Hepatocyte (in vitro differentiated cells): ENCODE measurements at places on chromosomes 7 and 10. TPM values are rescaled to one million over a fixed set of nuclear protein-coding genes. Genes with fewer than 3 reads are reported as not detected.

DNA sequence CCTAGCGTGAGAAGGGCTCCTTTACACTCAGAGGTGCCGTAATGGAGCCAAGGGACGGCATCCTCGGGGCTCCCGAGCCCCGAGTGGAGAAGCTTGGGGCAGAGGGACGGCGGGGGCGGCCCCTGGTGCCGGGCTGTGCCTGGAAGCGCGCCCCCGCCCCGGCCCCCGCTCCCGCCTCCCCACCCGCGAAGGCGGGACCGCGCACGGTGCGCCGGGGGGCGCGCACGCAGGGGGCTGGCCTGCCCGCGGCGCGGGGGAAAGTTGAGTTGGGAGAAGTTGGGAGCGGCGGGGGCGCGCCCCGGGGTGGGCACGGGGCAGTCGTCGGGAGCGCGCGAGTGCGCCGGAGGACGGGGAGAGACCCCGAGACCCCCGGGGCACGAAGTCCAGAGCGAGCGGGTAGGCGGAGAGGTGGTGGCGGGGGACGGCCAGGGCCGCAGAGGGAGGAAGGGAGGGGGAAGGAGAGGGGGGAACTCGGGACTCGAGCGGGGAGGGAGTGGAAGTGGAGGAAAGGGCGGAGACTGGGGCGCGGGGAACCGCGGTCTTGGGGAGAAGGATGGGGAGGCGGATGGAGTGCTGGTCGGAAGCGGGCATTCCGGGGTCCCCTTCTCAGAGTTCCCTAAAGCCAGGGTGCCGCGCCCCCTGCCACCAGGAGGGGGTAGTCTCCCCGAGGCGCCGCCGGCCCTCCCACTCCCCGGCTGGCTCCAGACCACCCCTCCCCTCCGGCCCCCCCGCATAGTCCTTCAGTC lies at the start of gene SLC4A2:
Gene SLC4A2 (plus strand): TSS at position 223 of the 746 bp plus-strand sequence. CDS start 2,399 bp downstream, outside the sequence.
- DNase-seq: peak; percentile 90

GRCh38 chr10:129442866-129443265 lies 24.2 kb upstream of the MGMT start:
- no peak for DNase-seq

DNA sequence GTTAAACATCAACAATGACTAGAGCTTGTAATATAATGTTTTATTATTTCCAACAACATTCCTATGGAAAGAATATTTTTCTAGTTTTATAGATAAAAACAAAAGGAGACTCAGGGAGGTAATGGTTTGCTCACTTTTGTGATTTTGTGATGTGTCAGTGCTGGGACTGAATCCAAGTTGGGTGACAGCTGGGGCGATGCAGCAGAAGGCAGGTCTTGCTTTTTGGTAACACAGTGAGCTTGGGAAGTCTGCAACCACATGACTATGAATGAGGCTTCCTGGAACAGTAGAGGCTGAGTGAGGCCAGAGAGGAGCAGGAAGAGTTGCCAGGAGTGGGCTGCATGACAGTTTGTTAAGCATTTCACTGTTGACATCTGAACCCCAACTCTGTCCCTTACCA lies 4.9 kb upstream of the YKT6 start:
- DNase-seq: no peak

DNA sequence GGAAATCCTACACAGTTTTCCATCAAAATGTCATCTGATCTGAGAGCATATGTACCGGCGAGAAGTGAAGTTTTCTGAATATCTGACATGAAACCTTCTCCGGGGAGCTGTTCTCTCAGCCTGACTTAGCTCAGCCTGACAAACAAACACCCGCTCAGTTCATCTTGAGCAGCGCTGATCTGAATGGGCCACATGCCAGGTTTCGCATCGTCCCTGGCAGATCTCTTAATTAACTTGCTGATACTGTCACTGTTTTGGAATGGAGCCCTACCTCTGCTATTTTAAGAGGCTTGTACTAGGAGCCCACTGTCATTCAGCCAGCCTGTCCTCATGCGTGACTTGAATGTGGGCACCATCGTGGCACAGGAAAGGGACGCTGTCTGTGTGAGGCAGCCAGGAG lies 109.2 kb downstream of the STRA8 start:
- no peak for DNase-seq

- no peak for DNase-seq
Observed at GRCh38 chr7:115552766-115553165, 477.8 kb downstream of the TFEC start.

DNA sequence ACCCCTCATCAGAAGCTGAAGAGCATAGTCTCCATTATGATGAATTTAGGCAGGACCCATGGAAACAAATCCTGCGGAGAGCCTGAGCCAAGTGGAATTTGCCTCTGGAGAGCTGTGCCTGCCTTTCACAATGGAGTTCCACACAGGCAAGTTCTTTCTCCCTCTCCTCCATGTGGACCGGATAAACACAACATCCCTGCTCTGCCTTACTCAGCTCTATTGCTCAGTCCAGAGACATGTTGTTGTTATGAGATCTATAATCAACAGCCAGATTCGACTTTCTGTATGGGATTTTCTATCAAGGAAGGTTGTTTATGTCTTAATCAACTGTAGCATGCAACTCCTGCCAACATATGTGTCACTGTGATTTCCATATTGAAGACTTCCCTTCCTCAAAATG lies 59.5 kb upstream of the ELMO1 start:
- no peak for DNase-seq

DNA sequence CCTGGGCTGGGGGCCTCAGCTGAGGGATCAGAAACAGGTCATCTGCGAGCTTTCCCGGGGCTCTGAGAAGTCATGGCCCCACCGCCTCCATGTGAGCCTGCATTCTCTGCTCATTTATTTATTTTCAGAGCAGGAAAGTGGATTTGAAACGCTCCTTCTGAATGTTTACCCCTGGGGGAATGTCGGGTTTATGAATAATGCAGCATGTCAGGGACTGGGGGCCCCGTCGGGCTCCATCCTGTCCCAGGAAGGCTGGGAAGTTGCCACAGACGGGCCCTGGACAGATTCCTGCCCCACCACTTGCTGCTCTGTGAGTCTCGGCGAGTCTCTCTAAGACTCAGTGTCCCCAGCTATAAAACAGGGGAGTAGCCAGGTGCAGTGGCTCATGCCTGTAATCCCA lies 11.9 kb upstream of the GTF2IRD1 start:
- DNase-seq: no peak

DNA sequence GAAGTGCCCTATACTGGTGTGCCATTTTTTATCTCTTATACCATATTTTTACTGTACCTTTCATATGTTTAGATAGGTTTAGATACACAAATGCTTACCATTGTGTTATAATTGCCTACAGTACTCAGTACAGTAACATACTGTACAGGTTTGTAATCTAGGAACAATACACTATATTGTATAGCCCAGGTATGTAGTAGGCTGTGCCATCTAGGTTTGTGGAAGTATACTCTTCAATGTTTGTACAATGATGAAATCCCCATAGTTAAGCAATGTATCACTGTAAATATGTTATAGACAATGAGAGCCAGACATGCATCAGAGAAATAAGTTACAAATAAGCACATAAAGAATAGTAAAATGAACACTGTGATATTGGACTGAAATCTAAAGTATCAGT lies 109.1 kb downstream of the IQUB start:
- DNase-seq: no peak

- no peak for DNase-seq
Observed at GRCh38 chr10:80473692-80474596, 19.8 kb downstream of the TSPAN14 start.

SSC4D gene
- polyA plus RNA-seq: 11.0 and 14.5 TPM in 2 replicates

VPS37D gene
- polyA plus RNA-seq: 7.5 and 9.5 TPM in 2 replicates

GNG11 gene
- polyA plus RNA-seq: 18.0 and 21.1 TPM in 2 replicates

DNA sequence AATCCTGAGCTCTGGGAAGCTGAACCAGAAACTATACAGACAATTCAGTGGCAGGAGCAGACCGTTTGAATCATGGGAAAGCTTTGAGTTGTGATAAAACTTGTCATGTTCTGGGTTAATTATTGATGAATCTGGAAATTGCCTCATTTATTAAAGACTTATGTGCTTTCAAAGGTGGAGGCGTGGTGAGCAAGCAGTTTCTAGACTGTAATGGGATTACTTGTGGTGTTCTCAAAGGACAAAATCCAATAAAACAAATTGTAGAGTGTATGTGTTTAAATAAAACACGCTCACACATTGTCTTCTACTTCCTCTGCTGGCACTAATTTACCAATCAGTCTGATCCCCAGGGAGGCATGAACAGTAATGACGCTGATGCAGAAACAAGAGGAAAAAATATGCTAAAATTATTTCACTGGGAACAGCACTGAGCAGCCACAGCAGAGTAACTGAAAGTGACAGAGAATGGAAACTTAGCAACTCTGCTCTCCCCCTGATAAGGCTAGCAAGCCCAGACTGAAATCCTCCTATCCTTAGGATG lies 25.1 kb downstream of the PARD3 start:
- peak; percentile 60 for DNase-seq

DNA sequence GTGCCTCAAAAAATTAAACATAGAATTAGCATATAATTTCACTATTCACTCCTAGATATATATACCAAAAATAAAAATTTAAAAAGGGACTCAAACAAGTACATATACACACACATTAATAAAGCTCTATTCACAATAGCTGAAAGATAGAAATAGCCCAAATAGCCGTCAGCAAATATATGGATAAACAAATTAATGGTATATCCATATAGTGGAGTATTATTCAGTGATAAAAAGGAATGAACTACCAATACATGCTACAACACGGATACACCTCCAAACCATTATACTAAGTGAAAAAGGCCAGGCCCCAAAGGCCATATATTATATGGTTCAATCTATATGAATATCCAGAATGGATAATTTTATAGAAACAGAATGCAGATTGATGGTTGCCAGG lies 414.6 kb upstream of the LRGUK start:
- DNase-seq: no peak

CUTC gene
- polyA plus RNA-seq: 26.3 and 29.4 TPM in 2 replicates

HOXA6 gene
- polyA plus RNA-seq: 0.16 and 0.23 TPM in 2 replicates

DNA sequence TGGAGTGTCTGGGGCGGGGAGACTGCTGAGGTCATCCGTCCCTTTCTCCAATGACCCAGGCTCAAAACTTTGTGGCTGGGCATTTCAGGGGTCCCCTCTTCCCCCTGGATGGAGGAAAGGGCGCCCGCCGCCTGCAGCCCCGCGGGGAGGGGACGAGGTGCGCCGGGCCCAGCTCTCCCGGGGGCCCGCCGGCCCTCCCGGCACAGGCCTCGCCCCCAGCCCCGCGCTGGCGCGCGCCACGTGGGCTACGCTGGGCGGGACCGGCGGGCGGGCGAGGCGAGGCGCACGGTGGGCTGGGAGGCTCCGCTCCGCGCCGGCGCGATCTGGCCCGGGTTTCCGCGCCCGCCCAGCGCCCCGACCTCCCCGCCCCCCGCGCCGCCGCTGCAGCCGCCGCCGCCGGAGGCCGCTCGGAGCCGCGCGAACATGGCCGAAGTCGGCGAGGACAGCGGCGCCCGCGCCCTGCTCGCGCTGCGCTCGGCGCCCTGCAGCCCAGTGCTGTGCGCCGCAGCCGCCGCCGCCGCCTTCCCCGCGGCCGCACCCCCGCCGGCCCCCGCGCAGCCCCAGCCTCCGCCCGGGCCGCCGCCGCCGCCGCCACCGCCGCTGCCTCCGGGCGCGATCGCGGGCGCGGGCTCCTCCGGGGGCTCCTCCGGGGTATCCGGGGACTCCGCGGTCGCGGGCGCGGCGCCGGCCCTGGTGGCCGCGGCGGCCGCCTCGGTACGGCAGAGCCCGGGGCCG lies at the start of gene FOXK1:
Gene FOXK1 (plus strand): TSS at position 410 of the 735 bp plus-strand sequence. CDS start 14 bp downstream, at position 424.
- peak; percentile 91 for DNase-seq

ERVW-1 gene
- 0.23 TPM in 1 of 2 replicates, not detected in the other for polyA plus RNA-seq

DNA sequence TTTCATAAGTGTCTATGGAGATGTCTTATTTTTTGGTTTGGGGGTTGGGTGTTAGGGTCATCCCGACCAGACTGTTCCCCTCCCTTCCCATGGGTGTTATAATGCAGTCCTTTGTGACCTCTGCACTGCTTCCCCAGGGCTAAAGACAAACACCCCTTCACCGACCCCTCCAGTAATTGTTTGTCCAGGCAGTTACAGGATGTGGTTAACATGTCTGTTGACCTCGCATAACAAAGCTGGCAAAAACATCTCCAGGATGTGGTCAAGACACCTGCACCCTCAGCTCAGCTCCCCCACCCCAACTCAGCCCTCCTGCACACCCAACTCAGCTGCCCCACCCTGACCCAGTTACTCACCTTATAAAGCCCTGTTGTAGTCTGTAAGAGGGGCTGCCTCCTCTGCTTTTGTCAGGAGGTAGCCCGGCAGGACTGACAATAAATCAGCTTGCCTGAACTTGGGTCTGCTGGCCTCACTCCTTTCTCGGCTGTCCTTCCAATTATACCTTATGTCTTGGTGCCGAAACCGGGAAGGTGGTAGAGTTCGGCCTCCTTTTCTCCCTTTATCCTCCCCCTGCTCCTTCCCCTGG lies 102.2 kb downstream of the ZNF92 start:
- DNase-seq: no peak

MYH16 gene
- polyA plus RNA-seq: not detected in 2 replicates

- DNase-seq: no peak
Observed at GRCh38 chr7:47441796-47442604, 139.9 kb downstream of the TNS3 start.

SPAM1 gene
- polyA plus RNA-seq: not detected in 2 replicates

SORCS3 gene
- 0.59 TPM in 1 of 2 replicates, not detected in the other for polyA plus RNA-seq

- DNase-seq: peak; percentile 49
Observed at GRCh38 chr7:55254242-55254595, 110.9 kb upstream of the LANCL2 start.

ANKRD61 gene
- 0.33 and 0.81 TPM in 2 replicates for polyA plus RNA-seq

DNA sequence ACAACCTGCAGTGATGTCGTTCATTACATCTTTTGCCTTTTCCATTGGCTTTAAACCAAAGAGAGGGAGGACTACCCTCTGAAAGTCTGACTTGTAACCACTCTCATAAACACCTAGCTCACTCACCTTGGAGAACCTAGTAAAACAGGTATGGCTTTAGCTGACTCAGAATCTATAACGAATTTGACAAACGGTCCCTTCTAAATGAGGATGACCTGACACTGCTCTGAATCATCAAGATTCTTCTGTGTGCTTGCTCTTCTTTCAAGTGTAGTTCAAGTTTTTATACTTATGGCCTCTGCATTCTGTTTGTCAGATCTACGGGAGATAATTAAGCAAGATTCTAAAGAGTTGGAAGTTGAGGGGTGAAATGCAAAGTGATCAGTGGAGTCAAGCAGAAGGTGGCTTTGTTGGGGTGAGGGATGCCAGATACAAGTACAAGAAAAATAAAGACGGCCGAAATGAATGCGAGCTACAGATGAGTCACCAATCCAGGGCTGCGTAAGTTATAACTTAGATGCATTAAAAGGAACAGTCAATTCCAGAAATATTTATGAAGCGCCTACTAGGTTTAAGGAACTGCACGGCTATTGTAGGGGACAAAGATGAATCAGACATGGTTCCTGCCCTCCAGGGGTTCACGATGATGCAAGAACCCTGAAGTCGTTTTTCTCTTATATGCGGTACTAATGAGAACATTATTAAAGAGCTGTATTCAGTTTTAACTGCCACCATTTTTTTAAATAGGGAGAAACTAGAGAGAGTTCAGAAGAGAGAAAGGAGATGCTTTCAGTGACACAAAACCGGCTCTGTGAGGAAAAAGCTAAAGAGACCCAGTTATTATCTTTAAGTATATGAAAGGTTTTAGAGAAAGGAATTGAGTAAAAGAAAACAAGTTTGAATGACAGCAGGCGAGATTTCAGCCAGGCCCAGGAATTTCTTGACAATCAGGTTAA lies 6.5 kb downstream of the HIPK2 start:
- no peak for DNase-seq

- no peak for DNase-seq
Observed at GRCh38 chr10:128087146-128087883, 38.9 kb downstream of the MKI67 start.
